ENCODE measurements at places on chromosomes 2 and 18.
A peak's percentile ranks its signal among the peaks of the same experiment; 100 is the strongest.

DNA sequence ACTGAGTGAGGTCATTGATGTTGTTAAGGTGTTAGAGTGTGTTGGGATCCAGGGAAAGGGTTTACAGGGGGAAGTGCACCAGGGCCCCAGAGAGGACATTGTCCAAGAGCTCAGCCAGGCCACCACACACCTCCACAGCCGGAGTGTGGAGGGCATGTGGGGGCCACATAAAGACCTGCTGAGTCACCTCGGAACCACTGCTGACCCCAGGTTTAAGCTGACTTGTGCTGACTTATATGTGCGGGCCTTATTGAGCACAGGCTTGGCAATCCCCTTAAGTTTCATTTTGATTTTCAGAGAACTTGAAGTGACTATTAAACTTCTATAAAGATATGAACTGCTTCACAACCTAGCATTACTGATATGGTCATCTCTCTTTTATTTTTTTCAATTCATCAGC, 166.2 kb upstream of the MAP3K20 start:
- DNase-seq = no peak

DNA sequence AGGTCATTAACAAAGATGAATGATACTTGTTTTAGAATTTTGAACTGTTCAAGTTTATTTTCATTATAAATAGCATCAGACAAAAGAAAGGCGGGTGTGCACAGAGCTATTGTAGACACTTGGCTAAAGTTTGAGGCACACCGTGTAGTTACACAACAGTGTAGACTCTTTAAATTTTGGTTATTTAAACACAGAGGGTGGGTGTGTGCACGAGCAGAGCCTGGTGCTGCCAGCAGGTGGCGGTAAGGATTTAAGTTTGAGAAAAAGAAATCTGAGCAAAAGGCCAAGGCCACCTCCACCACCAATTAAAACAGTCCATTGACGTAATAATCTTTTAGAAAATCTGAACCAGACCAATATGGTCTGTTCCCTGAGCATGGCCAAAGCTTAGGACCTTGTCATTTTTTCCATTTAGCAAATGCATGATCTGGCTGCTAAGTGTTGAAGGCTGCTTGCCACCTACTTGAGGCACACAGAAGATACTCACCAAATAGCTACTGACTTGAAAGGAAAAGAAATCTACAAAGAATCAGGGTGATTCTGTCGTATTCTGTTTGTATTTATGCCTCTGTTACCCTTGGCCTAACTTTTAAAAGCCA, 14.3 kb downstream of the COPS7B start:
- peak; percentile 62 for DNase-seq

GRCh38 chr2:151681051-151681450, 53.2 kb downstream of the NEB start:
- no peak for DNase-seq

DNA sequence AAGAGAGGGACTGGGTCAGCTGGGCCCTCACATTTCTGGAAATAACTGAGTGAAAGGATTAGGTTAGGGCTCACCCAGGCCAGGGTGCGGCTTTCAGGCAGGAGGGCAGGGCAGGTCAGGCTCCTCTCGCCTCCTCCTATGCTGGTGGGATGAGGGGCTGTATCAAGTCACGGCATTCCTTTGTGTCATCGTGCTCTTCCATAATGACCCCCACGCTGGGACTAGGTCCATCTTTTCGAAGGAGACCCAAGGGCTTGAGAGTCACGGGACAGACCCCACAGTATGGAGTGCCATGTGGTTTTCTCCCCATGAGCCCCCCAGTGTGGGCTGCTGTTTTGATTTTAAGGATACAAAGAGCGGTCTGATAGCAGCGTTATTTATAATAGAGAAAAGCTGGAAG, 137.8 kb upstream of the COPS8 start:
- no peak for DNase-seq
